ENCODE measurements at places on chromosomes 16 and 17.

- peak; percentile 86 for DNase-seq
These were observed 18.0 kb downstream of the XPO6 start for GRCh38 chr16:28193530-28194423.

GRCh38 chr17:43766413-43767052 is 7.9 kb upstream of the SOST start:
- DNase-seq, result peak; percentile 20

- DNase-seq, result no peak
These were observed 1.6 kb downstream of the SEZ6 start for GRCh38 chr17:29004081-29004692.

GRCh38 chr16:86118467-86119307 is 219.7 kb downstream of the IRF8 start:
- no peak for DNase-seq

DNA sequence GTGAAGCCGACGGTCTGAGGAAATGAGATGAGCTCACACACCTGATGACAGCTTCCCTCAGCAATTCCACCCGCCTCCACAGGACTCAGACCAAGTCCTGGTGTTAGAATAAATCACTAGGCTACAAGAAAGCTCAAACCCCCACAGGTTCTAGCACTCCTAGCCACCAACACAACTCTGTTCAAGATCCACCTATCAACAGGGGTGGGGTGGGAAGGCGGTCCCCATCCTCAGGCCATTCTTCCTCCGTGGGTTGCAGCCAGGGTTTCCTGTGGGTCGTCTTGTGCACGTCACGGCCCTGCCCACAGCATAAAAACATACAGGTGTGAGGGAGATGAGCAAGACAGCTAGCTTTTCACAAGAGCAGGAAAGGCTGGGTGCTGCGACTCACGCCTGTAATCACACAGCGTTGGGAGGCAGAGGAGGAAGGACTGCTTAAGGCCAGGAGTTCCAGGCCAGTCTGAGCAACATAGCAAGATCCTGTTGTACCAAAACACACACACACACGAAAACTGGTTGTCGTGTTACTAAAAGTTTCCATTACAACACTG is 81.1 kb downstream of the ANKRD11 start:
- no peak for DNase-seq

GRCh38 chr17:67435786-67436185 is 58.7 kb downstream of the PITPNC1 start:
- DNase-seq, result no peak

DNA sequence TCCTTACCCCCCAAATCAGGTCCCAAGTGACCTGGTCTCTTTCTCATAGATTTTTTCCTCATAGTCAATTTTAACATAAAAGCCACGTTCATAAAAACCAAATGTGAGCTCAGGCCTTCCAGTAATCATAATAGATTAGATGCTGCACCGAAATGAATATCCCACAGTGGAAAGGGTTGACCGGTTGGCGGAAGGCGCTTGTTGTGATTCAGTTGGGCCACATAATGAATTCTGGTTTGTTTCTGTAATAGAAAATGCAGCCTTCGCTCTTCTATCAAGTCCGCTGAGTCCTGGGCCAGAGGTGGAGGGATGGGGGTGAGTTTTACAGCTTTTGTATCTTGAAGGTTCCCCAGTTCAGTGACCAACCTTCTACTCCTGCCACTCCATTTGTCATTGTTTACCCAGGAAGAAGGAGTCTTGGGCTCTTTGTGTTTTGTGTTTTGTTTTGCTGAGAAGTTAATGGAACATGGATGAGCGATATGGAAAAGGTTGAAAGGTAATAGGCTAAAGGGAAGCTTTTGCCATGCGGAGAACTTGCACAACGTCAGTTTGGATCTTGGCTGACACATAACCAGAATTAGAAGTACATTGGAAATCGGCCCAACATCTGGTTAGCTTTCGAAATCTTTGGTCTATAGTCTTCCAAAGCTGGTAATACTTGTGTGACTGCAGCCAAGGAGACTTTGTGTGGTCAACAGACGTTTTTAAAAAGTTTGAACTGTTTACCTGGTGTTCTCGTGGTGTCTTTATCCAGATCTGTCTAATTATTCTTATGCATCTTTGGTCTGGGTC is 89.5 kb downstream of the CLEC16A start:
- DNase-seq, result peak; percentile 43

DNA sequence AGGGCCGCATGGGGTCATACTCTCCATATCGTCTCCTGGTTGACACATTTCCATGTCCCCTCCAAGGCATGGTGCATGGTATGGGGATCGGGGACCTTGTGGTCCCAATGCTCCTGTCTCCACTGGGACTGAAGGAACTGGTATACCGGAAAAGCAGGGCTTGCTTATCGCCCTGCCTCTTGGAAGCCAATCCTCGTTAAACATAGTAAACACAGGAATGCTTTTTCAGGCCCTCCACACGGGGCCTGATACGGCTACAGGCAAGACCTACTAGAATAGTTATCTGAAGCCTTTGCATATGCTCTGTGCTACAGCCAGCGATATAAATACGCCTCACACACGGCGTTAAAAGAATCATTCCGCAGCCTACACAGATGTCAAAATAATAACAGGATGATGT is 159.5 kb downstream of the SHISA9 start:
- no peak for DNase-seq

GRCh38 chr16:28897826-28898225 is 19.5 kb downstream of the ATP2A1 start:
- no peak for DNase-seq

DNA sequence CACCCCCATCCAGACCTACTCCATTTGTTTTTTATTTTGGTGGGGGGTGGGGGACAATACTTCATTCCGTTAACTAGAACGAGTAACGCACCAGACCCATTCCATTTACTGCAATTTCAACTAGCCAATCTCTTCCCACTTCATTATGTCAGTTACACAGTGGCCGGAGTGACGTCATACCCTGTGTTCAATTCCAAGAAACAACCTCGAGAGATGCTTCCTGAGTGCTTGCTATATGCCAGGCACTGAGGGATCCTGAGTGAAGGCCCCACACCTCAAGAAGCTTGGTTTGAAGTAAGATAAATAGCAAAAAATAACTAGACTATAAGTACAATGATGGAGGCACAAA is 9.1 kb upstream of the SIAH1 start:
- no peak for DNase-seq

- DNase-seq, result no peak
These were observed 22.6 kb downstream of the CNTNAP1 start for GRCh38 chr17:42704837-42705494.

GRCh38 chr17:62854098-62854680 is 46.1 kb upstream of the MARCHF10 start:
- no peak for DNase-seq

GRCh38 chr17:73706858-73707257 is 62.6 kb upstream of the SDK2 start:
- DNase-seq, result no peak

All from astrocyte of the spinal cord (primary cell).